Bone marrow (tissue), 2 donors: ENCODE measurements at places on chromosomes 16 and 17.

DNA sequence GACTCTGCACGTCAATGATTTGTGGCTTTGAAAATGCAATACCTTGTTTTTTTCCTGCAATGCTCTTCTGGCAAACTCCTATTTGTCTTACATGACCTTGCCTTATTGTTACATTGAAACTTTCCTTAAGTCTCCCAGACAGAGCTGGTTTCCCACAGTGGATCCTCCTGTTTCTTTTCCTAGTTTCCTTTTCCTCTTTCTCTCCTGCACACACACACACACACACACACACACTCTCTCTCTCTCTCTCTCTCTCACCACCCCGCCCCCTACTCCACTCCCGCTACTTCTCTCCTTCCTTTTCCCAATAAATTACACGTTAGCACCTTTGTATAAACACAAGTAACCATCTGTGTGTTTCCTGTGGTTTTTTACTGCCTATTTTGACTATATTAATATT is 2.3 kb downstream of the ORC6 start:
- no peak for DNase-seq

GRCh38 chr16:68954911-68955635 is 111.7 kb downstream of the TANGO6 start:
- no peak for DNase-seq

- DNase-seq = no peak
Observed at GRCh38 chr17:48646183-48647102, 20.3 kb upstream of the HOXB9 start.

- no peak for DNase-seq
Observed at GRCh38 chr17:44327715-44328449, 3.3 kb upstream of the SLC25A39 start.

DNA sequence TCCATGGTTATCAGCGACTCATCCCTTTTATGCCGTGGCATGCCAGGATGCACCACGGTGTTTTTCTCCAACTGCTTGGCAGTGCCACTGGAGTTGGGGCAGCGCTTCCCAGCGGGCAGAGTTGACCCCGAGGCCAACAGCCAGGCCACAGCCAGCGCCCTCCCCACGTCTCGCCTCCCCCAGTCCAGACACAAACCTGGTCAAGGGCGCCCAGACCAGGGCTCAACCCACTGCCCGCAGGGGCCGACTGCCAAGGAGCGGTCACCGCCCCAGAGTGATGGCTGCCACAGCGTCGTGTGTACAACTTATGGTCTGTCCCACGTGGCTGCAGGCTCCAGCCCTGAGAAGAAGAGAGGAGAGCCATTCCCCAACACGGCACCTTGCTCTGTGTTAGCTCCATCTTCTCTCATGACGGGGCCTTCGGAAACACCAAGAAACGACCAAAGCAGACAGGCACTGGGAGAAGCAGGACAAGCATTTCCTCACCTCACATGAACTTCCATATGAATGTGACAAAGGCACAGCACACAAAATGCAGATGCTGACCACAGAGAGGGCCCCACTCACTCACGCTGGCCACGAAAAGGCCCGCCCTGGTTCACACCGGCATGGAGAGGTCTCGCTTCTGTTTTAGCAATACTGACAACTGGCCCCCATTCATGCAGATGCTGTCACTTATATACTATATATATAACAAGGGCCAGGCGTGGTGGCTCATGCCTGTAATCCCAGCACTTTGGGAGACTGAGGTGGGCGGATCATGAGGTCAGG is 27.0 kb downstream of the AXIN1 start:
- DNase-seq = no peak

DNA sequence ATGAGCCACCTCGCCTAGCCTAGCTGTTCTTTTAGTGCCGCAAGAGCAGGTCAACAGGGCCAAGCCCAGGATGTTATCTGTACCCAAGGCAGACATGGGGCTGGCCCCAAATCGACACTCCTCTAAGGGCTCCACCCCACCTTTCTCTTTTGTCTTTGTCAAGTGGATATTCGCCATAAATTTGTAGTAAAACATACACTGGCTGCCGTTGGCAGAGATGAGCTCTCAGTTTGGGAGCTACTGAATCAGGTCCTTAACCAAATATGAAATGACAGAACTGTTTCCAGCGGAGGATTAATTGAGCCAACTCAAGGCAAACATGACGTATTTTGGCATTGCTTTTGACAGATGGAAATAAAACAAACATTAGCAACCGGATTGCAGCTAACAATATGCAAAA is 556.9 kb upstream of the CDH5 start:
- no peak for DNase-seq

DNA sequence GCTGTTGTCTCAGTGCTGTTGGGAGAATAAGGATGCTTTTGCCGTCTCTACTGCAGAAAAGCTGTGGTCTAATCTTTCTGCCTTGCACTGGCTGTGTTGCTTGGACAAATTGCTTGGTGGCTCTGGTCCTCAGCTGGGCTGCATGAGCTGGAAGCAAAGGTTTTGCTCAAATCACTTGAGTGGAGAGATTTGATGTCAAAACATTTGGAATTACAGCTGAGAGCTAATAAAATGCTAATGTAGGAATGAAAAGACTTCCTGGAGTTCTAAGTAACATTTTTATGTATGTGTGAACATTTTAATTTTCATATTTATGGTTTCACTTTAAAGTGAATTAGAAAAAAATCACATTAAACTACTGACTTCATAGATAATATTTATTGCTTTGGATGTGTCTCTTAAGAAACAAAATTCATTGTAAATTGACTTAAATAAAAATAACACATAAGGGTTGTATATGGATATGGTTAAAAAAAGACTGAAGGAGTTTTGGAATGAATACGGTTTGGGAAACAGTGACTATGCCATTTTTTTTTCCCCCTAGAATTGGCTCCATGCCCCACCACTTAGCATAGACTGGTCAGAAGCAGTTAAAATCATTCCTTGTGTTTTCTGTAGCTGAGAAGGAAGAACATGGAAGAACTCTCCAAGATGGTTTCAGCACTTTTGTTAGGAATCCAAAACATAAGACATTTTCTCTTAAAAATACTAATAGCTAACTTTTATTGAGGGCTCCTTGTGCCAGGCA is 39.2 kb upstream of the FAM20A start:
- no peak for DNase-seq

DNA sequence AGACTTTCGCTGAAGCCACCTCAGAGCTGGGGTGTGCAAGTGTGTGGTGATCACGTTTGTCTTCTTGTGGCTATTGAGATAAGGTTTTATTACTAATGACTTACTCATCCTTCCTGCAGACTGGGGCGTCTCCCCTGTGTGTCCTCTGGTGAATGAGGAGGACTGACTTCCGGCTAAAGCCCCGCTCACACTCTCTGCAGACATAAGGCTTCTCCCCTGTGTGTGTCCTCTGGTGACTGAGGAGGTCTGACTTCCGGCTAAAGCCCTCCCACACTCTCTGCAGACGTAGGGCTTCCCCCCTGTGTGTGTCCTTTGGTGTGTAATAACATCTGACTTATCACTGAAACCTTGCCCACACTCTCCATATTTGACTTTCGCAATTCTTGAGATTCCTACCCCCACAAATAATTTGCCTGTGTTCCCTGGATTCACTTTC is 19.4 kb downstream of the PRDM7 start:
- no peak for DNase-seq

DNA sequence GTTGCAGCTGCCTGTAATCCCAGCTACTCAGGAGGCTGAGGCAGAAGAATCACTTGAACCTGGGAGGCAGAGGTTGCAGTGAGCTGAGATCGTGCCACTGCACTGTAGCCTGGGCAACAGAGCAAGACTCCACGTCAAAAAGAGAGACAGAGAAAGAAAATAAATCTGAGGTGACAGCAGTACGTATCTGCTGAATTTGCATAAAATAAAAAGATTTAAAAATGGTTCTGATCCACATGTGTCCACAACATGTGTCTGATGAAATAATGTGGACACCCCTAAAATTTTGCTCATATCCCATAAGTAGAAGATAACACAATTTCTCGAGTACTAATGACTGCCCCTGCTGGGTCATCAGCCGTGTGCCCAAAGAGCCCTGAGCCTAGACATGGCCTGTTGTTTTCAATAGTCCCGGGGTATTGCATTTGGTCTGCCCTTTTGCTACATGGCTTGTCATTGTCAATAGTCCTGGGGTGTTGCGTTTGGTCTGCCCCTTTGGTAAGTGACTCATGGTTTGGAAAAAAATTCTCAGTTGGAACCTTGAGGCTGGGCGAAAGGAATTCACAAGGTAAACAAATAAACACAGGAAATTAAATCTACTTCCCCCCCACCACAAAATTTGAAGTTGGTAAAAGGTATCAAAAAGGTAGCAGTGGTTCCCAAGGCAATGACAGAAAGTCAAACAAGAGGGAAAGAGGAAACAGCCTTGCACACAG is 434.6 kb upstream of the MAF start:
- DNase-seq = no peak

- DNase-seq = no peak
Observed at GRCh38 chr17:68595986-68596385, 5.2 kb downstream of the FAM20A start.

DNA sequence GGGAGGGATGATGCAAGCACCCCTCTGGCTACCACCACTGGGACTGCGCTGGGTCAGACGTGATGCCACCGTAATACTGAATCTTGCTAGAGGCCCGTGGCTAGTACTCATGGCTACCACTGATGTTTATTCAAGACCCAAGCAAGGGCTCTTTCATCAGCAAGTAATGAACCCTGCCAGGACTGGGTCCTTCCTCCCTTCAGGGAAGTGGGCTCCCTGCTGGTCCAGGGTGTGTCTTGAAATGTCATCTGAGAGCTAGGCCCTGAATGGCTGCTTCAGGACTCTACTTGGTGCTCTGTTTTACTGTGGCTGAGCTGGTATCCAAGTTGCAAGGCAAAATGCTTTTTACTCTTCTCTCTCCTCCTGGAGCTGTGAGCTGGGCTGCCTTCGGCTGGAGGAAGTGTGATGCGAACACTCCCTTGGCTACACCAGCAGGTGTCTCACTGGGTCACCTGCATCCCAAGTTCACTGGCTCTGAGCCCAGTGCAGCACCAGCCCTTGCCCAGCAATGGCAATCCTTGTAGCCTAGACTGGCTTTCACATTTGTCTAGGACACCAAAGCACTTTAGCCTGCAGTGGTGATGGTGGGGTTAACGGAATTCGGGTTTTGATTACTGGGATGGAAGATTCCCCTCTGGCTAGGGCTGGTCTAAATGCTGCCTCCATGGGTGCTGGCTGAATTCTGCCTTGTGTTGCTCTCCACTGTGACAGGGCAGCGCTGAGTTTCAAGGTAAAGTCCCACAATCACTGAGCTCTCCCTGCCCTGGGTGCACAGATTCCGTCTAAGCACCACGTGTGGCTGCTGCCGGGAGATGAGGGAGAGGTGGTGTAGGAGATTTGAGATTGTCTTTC is 98.6 kb downstream of the USP22 start:
- no peak for DNase-seq

DNA sequence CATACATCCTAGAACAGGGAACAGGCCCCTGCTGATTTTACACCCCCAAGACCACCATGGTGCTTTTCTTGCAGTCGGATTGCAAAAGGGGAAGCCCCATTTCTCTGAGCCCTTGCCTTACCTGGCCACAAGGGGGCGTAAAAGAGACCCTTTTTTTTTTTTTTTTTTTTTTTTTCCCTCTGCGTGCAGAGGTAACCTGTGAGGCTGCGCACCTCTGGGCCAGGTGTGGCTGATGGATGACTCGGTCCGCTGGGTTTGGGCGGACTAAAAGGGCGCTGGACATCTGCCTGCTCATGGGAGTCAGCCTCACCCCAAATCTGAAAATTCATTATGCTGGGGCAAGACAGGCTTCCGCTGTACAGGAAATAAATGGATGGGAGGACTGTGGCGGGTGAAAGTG is 281.0 kb downstream of the CBLN1 start:
- DNase-seq = no peak

DNA sequence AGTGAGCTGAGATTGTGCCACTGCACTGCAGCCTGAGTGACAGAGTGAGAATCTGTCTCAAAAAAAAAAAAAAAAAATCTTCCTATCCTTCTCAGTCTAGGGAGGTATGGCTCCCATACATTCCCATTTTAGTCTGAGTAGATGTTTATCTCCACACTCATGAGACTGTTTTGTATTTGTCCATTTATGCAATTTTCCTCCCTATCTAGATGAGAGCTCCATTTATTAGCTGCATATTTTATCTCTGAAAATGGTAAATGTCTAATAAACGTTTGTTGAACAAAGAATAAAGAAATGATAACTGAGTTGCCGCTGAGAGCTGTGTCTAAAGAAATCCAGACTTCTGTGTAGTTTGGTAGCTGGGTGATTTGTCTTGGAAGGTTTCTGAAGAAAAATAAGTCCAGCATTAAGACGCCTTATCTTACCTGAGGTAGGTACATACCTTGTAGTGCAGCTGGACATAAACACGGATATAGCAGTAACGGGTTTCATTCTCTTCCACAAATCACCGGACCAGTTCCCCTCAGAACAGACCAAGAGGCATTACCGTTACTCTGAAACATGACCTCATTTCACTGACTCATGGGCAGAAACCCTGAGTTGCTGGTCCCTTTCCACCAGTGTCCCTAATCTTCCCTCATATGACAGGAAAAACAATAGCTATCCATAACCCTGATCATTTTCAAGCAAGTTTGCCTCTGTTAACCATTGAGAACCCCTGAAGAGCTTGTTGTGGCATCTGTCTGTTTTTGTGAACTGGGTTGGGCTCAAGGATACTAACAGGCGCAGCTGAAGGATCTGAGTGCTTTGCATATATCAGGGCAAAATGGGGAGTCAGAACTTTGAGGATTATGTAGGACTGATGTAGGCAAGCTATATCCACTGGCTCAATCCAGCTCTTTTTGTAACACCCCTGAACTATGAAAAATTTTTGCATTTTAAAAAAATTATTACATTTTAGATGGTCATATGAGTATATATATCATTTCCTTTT is 177.4 kb upstream of the XYLT1 start:
- DNase-seq = no peak

DNA sequence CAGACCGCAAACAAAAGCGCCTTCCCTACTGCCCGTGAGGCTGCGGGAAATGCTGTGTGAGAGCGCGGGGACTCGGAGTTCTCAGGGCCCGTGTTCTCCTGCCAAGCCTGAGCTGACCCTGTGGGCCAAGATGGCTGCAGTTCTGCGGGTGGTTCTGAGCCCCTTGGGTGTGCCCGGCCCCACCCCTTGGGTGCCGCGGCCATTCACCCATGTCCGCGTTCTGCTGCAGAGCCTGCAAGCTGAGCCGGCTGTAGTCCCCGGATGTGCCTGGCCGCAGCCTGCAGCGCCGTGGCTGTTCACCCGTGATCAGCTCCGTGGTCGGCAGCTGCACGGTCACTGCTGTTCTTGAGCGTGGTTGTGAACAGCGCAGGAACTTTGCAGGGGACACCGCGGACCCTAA is 20.0 kb downstream of the ACSF3 start:
- DNase-seq = no peak
